ELR (cell line): ENCODE measurements at places on chromosomes 16 and 17.

DNA sequence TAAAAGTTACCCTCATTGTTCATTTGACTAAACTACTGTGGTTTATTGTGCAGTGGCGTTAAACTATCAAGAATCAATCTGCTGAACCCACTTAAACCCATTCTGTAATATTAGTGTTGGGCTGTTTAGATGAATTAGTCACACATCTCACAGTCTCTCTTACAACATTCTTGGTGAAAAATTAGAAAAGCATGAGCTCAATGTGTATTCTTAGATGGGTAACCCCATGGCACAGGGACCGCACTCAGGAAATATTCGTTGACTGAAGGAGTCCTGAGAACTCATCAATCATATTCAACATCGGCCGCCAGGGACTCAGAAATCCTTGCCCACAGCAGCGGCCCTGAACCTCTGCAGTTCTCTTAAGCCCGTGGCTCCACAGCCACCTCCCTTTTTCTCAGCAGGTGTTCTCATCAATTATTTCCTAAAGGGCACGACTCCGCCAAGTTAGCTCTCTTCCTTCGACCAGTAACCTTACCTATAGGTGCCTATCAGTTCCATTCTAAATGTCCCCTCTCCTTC, 155.6 kb downstream of the STX8 start:
- DNase-seq: no peak

- peak; percentile 98 for DNase-seq
These were observed 24.1 kb upstream of the ADORA2B start for GRCh38 chr17:15920758-15921239.

- no peak for DNase-seq
These were observed 2.1 kb downstream of the KREMEN2 start for GRCh38 chr16:2966043-2966807.

GRCh38 chr17:18855831-18856569, 1.9 kb upstream of the PRPSAP2 start:
- peak; percentile 96 for DNase-seq

DNA sequence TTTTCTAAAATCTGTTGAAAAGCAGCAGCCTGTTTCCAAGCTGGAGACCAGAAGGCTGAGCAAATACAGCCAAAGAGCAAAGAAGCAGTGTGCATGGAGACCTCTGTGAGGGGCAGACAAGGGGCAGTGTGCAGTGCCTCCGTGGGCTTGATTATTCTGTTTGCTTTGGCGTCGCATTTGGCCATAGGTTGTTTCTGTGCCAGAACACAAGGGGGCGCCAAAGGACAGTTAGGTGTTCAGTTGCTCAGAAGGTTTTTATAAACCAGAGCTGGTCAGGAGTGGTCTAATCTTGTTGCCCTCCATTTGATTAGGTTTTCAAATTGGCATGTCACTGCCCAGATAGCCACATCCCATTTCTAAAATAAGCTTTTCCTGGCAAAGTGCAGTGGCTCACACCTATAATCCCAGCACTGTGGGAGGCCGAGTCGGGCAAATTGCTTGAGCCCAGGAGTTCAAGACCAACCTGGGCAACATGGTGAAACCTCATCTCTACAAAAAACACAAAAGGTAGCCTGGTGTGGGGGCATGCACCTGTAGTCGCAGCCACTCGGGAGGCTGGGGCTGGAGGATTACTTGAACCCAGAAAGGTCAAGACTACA, 10.6 kb downstream of the MYH3 start:
- DNase-seq: peak; percentile 70

- peak; percentile 38 for DNase-seq
These were observed 7.2 kb downstream of the PLCG2 start for GRCh38 chr16:81786321-81786720.

DNA sequence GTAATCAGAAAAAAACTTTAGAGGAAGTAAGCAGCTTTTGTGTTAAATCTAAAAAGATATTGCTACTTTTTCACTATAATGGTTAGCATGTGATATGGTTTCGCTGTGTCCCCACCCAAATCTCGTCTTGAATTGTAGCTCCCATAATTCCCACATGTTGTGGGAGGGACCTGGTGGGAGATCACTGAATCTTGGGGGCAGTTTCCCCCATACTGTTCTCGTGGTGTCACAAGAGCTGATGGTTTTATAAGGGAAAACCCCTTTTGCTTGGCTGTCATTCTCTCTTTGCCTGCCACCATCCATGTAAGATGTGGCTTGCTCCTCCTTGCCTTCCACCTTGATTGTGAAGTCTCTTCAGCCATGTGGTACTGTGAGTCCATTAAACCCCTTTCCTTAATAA, 117.1 kb downstream of the KCNJ2 start:
- peak; percentile 35 for DNase-seq

- DNase-seq: peak; percentile 96
These were observed 8.9 kb upstream of the TIMP2 start for GRCh38 chr17:78933959-78934568.

DNA sequence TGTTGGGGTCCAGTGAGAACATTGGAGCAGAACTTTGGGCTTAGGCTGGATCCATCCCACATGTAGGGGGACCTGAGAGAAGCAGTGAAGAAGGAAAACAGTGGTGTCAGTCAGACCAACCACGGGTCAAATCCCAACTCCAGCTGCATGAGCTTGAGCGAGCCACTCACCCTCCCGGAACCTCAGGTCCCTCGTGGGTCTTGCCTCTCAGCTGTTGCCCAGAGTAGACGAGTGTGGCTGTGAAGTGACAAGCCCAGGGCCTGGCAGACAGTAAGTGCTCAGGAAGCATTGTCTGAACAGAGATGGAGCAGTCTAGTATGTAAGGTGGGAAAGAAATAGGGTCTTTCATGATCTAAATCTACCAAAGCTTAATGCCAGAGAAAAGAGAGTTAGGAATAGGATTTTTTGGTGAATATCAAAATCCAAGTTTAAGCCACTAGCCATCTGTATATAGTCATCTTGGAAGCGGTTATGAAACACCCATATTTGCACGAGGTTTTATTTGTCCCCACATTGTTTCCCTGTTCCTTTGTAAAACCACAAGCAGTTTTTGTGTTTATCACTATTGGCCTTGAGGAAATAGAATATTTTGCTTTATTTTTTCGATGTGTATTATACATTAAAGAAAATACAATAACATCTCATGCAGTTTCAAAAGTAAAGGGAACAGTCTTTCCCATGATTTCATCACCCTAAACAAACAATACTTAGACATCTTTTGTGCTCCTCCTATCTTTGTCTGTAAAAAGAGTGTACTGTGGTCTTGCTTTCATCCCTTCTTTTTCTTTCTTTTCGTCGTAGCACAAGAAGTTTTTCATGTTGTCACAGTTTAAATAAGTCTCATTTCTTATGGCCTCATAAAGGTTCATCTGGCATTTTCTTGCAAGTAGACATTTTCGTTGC, 112.0 kb downstream of the CLEC16A start:
- DNase-seq: no peak

- no peak for DNase-seq
These were observed 107.8 kb downstream of the CYB561 start for GRCh38 chr17:63338272-63338671.

DNA sequence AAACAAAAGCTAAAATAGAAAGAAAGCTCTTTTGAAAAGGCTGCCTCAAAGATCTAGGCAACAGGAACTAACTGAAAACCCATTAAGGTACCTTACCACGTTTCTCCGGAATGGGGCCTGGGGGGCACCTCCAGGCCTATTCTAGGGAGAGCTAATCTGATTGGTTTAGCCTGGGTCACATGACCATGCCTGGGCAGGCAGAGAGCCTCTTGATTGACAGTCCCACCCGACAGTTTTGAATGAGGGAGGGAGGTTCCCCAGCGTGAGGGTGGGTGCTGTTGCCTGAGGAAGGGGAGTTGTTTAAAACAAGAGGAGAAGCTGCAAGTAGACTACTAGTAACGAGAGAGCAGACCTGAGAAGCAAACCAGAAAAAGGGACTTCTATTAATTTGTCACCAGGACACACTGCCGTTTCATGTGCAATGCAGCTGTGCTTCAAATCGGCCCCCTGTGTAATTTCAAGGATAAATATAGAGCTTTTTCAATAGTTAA, 143.4 kb upstream of the HS3ST2 start:
- DNase-seq: peak; percentile 15

GRCh38 chr16:56093055-56093454, 98.2 kb upstream of the GNAO1 start:
- peak; percentile 30 for DNase-seq

GRCh38 chr17:7260651-7261378, 1.5 kb downstream of the CLDN7 start:
- DNase-seq: no peak

DNA sequence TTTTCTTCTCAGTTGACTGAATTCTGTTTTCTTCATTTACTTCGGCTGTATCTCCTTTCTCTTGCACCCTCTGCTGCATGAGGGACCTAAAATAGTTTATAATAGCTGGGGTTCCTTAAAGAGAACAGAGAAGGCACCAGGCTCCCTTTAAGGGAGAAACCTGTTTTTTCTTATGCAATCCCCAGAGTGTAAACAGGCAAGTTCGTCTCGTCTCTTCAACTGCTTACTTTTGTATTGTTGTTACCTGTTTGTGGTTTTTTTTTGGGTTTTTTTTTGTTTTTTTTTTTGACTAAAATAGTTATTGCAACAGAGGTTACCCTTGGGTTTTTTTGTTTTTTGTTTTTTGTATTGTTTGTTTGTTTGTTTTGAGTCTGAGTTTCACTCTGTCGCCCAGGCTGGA, 3.7 kb upstream of the LDHD start:
- no peak for DNase-seq

GRCh38 chr16:56561126-56561525, 3.7 kb upstream of the MT4 start:
- no peak for DNase-seq

DNA sequence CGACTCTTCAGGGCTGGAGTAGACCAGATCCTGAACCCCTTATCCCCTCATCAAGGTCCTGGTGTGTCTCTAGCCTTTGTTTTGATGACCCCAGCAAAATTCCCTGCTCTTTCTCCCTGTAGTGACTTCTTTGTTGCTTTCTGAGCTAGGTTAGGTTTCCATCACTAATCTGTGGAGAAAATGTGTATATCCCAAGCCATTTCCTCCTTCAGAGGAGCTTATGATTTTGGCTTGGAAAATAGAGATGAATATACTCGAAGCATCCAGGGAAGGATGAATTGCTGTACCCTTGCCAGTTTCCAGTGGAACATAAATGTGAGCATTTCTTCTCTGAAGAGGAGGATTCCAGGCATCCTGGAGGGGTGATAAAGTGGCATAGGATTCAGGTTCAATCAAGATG, 55.8 kb downstream of the KSR1 start:
- DNase-seq: no peak

- peak; percentile 98 for DNase-seq
These were observed 254.6 kb downstream of the HS3ST3A1 start for GRCh38 chr17:13346996-13347762.

GRCh38 chr16:87507351-87508069, 14.7 kb upstream of the ZCCHC14 start:
- no peak for DNase-seq

DNA sequence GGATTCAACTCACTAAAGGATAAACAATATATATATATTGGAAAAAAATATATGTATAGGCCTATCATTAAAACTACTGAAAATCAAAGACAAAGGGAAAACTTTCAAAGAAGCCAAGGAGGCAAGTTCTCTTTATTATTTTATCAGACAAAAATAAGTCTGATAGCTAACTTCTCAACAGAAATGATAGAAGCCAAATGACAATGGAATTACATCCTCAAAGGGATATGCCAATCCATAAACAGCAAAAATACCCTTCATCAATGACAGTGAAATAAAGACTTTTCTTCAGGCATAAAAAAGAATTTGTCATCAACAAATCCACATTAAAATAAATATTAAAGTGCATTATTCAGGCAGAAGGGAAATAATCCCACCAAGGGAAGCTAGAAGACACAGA, 393.4 kb downstream of the ZFHX3 start:
- no peak for DNase-seq

- no peak for DNase-seq
These were observed 1.3 kb downstream of the THRA start for GRCh38 chr17:40063901-40064531.

DNA sequence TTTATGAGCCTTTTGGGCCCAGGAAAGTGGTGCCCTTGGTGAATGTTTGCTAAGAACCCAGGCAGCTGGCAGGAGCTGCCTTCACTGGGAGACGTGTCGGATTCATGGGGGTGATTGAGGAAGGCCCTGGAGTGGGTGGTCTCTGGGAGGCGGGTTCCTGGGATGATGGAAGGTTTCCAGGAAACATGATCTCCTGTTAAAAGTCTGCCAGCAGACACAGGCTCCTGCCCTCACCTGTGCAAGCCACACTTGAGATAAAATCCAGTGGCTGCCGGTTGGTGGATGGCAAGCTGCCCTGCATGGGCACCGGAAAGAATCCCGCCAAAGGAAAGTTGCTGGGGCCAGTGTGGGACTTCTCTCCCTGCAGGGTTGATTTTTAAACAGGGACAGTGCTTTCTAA, 189.0 kb upstream of the CIBAR2 start:
- no peak for DNase-seq

- DNase-seq: no peak
These were observed 37.9 kb upstream of the NDRG4 start for GRCh38 chr16:58462089-58462488.

GRCh38 chr16:27374804-27375425, 27.1 kb upstream of the IL21R start:
- DNase-seq: peak; percentile 84

- no peak for DNase-seq
These were observed 53.1 kb downstream of the RPH3AL start for GRCh38 chr17:299546-299945.

DNA sequence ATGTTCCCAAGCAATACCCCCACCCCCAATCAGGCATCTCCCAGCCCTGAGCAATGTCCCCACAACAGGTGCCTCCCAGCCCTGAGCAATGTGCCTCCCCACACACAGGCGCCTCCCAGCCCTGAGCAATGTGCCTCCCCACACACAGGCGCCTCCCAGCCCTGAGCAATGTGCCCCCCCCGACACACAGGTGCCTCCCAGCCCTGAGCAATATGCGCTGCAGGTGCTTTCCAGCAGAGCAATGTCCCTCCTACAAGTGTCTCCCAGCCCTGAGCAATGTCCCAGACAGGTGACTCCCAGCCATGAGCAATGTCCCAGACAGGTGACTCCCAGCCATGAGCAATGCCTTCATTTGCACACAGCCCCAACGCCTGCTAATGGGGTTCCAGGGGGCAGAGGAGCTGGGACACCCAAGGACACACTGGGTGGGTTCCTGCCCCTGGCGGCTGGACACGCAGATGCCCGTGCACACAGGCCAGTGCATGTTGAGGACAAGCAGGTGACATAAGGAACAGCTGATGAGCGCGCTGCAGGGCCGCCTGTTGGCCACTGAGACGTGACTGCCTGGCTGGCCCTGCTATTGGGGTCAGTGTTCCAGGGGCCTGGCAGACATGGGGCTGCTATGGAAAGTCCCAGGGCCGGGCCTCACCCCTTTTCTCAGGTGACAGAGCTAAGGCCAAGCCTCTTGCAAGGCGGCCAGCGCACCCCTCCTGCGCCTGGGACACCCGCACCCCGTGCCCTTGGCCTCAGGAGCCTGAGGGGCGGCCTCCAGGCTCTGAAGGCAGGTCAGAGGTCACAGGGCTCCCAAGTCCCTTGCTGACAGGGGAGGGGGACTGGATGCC, 26.9 kb upstream of the PABPN1L start:
- no peak for DNase-seq

DNA sequence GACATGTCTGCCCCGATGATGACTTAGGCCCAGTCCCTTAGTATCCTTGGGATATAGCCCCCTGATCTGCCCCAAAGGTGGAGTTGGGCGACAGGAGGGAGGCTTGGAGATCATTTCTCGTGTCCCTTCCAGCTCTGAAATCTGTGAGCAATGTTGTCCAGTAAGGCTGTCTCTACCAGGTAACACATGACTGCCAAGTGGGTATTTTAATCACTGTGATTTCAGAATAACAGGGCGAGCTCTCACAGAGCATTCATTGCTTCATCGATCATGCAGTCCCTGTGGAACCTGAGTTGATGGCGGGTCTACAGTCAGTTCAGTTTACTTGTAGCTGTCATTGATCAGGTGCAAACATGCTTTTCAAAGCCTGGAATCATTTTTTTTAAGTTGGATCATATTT, 39.2 kb downstream of the KSR1 start:
- no peak for DNase-seq
